ENCODE measurements at places on chromosomes 5 and 9.

DNA sequence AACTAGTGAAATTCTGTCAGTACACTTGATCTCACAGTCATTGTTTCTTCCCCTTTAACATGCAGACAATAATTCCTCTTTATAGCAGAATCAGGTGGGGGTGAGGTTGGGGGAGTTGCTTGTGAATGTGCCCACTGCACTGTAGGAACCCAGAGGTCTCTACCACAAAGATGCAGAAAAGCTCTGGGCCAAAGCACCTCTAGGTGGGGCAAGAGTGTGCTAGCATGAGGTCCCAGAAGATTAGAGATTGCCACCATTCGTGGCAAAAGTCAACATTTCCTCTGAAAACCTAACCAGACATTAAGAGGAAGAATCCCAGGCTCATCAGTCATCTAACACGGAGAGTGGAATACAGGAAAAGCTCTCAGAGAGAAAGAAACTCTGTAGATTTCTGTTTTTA is 74.5 kb downstream of the PTCD2 start:
- peak; percentile 9 for DNase-seq

DNA sequence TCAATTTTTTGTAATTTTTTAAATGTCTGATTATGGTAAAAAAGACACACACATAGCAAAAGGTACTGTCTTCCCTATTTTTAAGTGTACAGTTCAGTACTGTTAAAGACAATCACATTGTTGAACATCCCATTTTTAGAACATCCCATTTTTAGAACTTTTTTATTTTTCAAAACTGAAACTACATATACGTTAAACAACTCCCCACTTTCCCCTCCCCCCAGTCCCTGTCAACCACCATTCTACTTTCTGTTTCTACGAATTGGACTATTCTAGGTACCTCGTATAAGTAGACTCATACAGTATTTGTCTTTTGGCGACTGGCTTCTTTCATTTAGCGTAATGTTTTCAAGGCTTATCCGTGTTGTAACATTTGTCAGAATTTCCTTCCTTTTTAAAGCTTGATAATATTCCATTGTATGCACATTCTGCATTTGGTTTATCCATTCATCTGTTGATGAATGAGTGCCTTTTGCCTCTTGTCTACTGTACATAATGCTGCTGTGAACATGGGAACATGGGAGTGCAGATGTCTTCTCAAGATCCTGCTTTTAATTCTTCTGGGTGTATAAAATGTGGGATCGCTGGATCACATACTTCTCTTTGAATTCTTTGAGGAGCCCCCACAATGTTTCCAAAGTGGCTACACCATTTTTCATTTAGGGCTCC is 154.0 kb downstream of the PIK3R1 start:
- no peak for DNase-seq

DNA sequence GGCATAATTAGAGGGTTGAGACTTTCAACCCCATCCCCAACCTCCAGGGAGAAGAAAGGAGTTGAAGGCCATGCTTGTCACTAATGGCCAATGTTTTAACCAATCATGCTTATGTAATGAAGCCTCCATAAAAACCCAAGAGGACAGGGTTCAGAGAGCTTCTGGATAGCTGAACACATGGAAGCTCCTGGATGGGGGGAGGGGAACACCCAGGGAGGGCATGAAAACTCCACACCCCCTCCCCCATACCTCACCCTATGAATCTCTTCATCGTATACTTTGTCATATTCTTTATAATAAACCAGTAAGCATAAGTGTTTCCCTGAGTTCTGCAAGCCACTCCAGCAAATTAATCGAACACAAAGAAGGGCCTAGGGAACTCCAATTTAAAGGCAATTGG is 81.7 kb downstream of the ALDH7A1 start:
- DNase-seq = no peak

GRCh38 chr9:110919609-110920008 is 118.7 kb downstream of the LPAR1 start:
- peak; percentile 27 for DNase-seq

- no peak for DNase-seq
Observed at GRCh38 chr5:123429221-123429954, 6.2 kb upstream of the CEP120 start.

GRCh38 chr5:141637123-141637766 is 448 bp downstream of the RELL2 start:
- peak; percentile 30 for DNase-seq

DNA sequence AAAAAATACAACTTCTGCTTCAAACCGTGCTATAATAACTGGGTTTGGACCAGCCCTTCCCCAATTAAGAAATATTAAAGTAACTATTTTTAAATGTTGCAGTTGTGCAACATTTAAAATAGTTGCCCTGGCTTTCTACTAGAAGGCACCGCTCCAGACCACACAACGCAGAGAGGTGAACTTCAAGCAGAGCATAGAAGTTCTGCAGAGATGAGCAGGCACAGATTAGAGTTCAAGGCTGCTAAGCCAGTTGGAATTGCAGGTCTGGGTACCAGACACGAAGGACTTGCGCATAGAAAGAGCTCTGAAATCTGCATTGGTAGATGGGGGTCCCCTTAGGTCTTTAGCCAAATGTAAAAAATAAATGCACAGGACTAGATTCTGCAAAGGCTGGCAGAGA is 58.7 kb upstream of the GALNT10 start:
- DNase-seq = no peak

DNA sequence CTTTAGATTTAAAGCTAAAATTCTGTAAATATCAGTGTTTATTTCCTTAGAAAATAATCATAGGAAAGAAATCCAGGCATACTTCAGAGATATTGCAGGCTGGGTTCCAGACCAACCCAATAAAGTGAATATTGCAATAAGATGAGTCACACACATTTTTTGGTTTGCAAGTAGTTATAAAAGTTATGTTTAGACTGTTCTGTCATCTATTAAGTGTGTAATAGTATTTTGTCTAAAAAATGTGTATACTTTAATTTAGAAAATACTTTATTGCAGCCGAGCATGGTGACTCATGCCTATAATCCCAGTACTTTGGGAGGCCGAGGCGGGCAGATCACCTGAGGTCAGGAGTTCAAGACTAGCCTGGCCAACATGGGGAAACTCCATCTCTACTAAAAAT is 6.9 kb upstream of the RIC1 start:
- no peak for DNase-seq

- DNase-seq = no peak
Observed at GRCh38 chr9:2846115-2846514, 2.2 kb upstream of the PUM3 start.

DNA sequence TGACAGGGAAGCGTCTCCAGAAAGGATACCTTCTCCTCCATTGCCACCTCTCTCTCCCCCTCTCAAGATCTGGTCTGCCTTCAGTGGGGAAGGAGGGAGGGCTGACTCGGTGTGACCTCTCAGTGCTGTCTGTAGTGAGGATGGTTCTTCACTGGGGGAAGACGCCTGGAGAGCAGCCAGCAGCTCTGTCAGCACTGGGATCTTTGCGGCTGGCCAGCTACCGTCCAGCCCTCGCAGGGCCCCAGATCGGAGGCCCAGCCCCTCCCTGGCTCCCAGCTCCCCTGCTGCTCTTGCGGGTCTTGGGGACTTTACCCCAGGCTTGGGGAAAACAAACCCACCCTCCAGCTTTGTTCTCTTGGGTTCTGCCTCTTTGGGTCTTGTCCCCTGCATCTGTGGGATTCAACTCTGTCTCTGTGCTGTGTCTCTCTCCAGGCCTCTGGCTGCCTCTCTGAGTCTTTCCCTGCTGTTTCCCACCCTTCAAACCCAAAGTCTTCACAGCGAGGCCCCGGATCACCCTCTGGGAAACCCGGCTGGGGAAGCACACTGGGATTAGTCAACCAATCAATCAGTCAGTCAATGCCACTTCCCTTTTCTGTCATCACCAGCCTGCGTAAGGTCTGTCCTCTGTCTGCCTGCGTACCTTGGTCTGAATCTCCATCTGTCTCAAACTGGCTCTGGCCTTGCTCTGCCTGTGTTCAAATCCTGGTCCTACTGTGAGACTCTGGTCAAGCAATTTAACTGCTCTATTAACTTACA is 23.0 kb downstream of the FGF18 start:
- no peak for DNase-seq

DNA sequence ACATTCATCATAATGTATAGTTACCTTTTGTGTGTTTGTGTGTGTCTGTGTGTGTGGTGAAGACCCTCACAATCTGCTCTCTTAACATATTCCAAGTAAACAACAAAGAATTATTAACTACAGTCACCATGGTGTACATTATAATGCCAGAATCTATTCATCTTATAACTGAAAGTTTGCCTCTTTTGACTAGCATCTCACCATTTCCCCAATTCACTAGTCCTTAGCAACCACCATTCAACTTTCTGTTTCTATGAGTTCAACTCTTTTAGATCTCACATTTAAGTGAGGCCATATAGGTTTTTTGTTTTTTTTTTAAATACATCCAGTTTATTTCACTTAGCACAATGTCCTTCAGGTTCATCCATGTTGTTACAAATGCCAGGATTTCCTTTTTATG is 83.6 kb downstream of the SMC2 start:
- no peak for DNase-seq

- no peak for DNase-seq
Observed at GRCh38 chr5:142906863-142907671, 136.9 kb downstream of the ARHGAP26 start.

DNA sequence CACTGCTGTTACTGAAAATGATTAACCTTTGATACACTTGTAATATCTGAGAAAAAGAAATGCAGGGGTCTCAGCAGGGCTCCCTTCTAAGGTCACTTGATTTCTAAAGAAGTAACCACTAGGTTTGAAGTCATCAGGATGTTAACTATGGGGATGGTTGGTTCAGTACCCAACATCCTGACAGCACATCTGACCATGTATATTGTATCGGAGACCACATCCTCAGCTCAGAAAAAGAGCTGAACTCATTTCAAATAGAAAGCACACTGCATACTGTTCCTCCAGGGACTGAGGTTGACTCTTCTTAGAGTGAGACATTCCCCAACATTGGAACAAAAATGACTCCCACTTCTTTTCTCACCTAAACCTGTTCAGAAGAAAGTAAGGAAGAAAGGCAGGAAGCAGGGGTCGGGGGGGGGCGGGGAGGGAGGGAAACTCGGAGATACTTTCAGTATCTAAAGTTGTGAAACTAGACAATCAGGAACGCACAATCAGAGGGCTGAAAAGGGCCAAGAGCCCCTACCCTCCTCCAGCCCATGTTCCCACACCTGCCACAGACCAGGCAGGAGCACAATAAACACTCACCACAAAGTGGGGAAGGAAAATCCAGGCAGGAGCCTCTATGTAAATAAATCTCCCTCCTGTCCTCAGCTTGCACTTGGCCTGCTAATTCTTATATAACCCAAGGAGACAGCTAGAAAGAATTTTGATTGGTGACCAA is 730 bp upstream of the GZMA start:
- no peak for DNase-seq

GRCh38 chr9:109437286-109437685 is 60.8 kb downstream of the PTPN3 start:
- DNase-seq = no peak

DNA sequence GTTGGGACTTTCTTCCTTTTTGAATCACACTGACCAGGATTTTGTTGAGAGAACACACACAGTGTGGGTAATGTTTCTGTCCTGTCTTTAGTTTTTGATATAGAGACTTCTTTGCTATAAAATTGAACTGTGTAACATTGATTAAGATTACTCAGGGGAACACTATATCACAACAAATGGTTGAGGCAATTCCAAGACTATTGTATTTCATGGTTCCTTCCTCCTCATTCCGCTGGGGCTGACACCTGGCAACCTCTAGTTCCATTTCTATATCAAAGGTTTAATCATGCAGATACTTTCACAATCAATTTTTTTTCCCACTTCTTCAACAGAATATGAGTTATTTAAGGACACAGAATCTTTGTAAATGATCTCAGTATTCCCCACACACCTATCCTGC is 182.2 kb downstream of the TAF11L14 start:
- no peak for DNase-seq

DNA sequence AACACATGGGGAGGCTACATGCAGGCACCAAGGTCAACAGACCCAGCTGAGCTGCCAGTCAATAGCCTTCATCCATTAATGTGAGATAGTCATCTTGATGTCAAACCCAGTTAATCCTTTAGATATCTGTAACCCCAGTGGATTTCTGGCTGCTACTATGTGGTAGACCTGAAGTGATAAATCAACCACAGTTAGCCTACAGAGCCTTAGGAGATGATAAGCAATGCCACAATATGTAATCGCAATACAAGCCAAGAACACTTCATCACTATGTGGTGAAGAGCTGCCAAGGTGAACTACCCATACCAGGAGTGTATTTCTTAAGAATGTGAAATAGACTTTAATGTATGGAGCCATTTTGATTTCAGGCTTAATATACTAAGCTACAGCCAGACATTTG is 1175.5 kb downstream of the DTWD2 start:
- no peak for DNase-seq

- no peak for DNase-seq
Observed at GRCh38 chr9:76223749-76224340, 170.4 kb downstream of the RFK start.

GRCh38 chr5:175681045-175681967 is 23.4 kb downstream of the HRH2 start:
- no peak for DNase-seq

- DNase-seq = peak; percentile 53
Observed at GRCh38 chr5:16791036-16791705, 144.9 kb downstream of the MYO10 start.

GRCh38 chr5:158139161-158139560 is 280.2 kb upstream of the CLINT1 start:
- peak; percentile 37 for DNase-seq

GRCh38 chr5:110255194-110255593 is 471.3 kb downstream of the TMEM232 start:
- DNase-seq = no peak

- DNase-seq = no peak
Observed at GRCh38 chr5:77356740-77357139, 135.4 kb downstream of the WDR41 start.

- DNase-seq = no peak
Observed at GRCh38 chr9:100052375-100052774, 46.4 kb downstream of the ERP44 start.

GRCh38 chr9:105251733-105252404 is 7.4 kb downstream of the SLC44A1 start:
- DNase-seq = no peak

DNA sequence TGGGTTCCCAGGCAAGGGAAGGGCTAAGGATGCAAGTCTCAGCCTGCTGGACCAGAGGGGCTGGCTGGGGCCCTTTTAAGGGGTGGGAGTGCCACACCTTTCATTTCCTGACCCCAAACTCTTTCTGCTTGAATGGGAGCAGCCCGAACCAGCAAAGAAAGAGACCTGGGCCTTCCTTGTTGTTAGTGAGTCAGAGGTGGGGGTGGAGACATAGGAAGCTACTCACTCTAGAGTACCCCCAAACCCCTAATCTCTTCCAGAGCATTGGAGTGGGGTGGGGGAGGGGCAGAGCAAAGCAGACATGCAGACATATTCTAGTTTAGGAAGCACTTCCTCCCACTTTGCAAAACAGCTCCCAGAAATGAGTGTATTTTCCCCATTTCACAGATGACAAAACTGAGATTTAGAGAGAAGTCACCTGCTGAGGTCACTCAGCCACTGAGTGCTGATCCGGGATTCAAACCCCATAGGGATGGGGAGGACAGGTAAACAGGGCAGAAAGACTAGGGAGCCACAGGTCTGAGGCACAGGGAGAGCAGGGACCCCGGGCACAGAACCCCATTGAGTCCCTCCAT is 6.0 kb upstream of the AQP3 start:
- DNase-seq = no peak

- DNase-seq = no peak
Observed at GRCh38 chr9:9108641-9109040, 1309.1 kb upstream of the DMAC1 start.

Measured in RKO (cell line).